ENCODE measurements at places on chromosomes 2 and 18.

DNA sequence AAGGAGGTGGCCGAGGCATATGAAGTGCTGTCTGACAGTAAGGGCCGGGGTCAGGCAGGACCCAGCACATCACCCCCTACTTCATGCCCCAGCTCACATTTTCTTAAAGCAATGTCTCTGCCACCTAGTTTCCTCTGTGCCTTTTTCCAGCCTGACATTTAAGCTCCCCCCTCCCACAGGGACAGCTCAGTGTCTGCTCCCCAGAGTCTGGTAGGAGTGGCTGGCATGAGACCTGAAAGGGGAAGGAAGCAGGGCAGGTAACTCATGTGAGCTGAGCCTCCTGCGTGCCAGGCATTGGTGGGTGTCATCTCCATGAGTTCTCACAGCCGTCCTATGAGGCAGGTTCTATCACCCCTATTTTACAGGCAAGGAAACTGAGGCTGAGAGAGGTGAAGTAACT lies 1.5 kb downstream of the DNAJB2 start:
- DNase-seq: no peak

DNA sequence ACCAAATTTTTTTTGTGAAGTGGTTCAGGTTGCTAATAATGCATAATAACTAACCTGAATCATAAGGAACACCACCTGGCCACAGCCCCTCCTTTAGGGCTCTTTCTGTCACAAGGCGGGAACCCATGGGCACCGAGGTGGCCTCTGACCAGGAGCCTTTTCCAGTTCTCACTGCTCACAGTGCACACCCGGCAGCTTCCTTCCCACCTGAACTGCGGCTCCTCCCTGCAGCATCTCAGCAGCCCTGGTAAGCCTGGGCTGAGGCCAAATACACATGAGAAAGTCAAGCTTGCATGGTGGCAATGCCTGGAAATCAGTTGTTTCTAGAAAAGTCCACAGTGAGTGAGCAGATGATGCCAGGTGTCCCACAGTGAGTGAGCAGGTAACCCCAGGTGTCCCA lies 77.6 kb upstream of the SNTG2 start:
- no peak for DNase-seq

DNA sequence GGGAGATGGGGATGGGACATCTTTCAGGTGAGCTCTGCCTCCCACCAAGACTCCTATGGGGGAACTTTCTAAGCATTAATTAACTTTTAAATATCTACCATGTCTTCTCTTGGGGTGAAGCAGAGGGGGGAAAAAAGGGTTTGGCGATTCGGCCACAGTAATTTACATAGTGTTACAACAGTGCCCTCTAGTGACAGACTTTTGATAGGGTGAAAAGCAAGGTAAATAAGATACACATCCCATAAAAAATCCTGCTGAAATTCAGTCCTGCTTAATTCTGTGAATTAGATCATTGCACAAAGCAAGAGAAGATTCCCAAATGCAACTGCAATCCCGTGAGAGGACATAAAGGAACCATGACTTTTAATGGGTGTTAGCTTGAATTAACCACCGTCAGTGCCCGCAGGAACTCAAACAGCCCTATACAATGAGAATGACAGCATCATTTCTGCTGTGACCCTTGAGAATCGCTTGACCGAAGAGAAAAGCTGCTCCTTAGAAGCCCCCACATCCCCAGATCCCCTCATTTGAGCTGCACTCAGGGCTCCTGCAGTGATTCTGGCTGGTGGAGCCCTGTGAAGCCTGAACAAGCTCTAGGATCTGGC lies 32.8 kb downstream of the FAM124B start:
- peak; percentile 43 for DNase-seq

GRCh38 chr18:62554061-62554815 lies 31.4 kb downstream of the ZCCHC2 start:
- peak; percentile 51 for DNase-seq

- no peak for DNase-seq
Observed at GRCh38 chr2:234291765-234292204, 205.1 kb downstream of the ARL4C start.

DNA sequence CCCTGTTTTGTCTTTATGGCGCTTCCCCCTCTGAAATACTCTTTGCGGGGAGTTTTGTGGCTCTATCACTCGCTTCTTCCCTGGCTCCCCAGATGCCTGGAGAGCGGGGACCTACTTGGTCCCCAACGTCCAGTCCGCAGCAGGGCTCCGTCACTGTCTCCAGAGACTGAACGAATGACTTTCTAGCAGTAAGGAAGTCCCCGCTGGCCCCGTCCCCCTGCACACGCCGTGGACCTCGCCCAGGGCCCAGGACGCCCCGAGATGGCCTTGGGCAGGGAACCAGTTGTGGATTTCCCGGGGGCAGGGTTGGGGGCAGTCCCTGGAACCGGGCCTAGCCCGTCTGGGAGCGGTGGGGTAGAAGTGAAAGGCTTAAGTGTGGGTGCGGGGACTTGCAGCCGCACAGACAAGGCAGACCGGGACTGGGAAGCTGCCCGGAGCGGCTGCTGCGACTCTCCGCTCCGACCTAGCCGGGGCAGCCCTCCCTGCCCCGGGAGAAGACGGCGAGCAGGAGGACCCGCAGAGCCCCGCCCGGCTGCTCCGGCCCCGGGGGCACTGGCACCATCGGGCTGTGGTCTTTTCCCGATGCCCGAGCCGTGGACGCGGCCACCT lies 821 bp upstream of the EPHA4 start:
- DNase-seq: no peak

DNA sequence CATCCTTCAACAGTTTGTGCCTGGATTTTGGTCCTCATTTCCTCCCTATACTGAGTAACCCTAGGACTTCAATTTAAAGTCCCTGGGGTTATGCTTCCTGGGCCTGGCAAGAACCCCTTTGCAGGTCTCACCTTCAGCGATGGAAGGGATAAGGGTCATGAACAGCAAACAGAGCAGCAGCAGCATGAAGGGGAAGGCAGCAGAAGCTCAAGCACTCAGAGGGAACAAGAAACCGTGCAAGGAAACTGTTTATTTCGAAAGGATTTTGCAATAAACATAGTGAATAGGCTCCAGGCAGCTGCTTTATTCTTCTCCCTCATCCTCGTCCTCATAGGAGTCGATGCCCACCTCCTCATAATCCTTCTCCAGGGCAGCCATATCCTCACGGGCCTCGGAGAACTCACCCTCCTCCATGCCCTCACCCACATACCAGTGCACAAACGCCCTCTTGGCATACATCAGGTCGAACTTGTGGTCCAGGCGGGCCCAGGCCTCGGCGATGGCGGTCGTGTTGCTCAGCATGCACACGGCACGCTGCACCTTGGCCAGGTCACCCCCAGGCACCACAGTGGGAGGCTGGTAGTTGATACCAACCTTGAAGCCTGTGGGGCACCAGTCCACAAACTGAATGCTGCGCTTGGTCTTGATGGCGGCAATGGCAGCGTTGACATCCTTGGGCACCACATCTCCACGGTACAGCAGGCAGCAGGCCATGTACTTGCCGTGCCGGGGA lies 2.8 kb upstream of the TUBA4B start:
- DNase-seq: peak; percentile 58

DNA sequence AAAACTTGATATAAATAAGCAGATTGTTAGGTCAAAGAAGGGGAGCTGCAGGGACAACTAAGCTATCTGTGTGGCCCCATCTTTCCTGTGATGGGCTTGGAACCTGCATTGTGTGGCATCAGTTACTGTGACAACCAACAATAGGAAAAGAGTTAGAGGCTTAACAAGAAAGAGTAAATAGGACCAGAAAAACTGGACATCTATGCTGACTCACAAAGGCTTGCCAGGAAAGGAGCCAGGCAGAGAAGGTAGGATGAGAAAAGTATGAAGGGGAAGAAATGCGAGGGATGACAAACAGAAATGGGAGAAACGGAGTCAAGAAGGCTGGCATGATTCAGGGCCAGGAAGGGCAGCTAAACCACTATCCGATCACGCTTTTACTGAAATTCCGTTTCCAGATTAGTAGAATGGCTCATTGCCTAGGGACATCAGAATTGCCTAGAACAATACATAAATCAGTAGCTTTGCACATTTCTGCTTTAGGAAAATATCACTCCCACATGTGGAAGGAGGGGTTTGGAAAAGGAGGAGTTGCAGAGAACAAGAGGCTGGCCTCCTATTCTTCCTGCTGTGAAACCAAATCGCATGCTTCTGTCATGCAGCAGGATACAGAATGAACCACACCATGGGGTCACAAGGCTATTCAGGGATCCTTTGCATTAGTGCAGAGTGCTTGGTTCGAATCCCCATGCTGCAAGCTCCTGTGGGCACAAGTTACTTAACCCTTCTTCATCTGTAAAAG lies 7.3 kb downstream of the PLA2R1 start:
- DNase-seq: no peak

GRCh38 chr2:111121028-111121827 lies 514 bp downstream of the BCL2L11 start:
- DNase-seq: no peak

DNA sequence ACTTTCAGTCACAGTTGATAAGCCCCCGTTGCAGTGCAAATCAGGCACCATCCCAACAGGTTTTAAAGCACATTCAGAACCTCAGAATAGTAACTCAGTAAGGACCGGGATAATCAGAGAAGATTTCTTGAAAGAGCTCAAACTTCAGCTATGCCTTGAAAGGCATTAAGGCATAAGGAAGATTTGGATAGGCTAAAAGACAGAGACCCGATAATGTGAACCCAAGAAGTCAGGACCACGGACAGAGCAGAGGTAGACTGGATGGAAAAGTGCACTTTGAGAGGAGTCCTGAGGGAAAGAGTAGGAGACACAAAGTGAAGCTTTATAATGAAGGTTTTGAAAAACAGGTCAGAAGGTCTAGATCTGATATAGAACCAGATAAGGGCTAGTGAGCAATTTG lies 36.9 kb upstream of the KLF7 start:
- peak; percentile 2 for DNase-seq

GRCh38 chr2:63589148-63589958 lies 590 bp downstream of the MDH1 start:
- no peak for DNase-seq

DNA sequence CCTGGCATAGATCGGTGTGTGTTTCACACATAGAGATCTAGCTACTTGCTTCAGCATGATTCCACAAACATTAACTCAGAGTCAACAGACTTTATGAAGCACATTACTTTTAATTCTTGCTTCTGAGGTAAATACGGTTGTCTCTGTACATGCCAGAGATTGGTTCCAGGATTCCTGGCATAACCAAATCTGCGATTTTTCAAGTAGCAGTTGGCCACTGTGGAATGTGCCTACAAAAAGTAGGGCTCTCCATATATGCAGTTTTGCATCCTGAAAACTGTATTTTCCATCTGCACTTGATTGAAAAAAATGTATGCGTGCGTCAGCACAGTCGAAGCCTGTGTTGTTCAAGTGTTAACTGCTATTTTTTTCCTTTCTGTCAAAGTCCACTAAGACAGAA lies 85.0 kb downstream of the ZAP70 start:
- no peak for DNase-seq

- no peak for DNase-seq
Observed at GRCh38 chr18:47389210-47389609, 137.8 kb upstream of the SKOR2 start.

GRCh38 chr2:171404261-171404660 lies 29.5 kb downstream of the METTL8 start:
- DNase-seq: no peak

- DNase-seq: no peak
Observed at GRCh38 chr18:42182728-42183700, 228.0 kb downstream of the PIK3C3 start.

- no peak for DNase-seq
Observed at GRCh38 chr2:129103936-129104878, 785.5 kb upstream of the HS6ST1 start.

DNA sequence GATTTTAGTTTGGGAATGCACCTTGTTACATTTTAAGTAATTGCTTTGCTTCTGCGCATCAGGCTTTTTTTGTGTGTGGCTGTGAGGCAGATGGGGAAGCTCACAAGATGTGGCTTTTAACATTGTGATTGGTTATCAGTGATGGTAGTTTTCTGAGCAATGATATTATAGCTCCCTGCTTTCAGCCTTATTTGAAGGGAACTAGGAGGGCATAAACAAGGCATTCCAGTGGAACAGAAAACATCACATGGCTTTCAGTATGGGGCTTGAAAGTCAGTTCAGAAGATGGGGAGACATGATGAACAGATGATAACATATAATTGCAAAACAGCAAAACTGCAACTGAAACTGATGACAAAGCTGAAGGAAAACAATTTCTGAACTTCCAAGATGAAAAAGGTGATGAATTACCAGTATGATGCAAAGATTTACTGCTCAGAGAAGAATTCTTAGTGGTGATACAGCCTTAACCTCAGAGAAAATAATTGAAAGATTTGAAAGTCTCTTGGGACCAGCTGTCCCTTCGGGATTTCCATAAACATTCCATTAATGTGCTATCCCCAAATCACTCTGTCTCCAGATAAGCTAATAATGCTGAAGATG lies 439.7 kb downstream of the RND3 start:
- no peak for DNase-seq

DNA sequence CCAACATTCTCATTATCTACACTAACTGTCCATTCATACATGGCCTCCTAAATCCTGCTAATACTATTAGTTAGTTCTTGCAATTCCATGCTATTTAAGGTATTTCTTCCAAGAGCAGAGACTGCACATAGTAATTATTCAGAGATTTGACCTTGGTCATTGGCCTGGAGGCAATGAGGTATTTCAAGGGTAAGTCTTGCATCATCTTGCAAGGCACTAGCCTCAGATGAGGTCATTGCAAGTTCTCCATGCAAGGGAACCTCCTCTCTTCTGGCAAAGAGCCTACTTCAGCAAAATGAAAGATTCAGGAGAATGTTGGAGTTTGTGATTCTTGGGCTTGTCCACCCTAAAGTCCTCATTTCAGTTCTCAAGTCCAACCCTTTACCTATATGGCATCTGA lies 48.5 kb upstream of the IKZF2 start:
- no peak for DNase-seq

DNA sequence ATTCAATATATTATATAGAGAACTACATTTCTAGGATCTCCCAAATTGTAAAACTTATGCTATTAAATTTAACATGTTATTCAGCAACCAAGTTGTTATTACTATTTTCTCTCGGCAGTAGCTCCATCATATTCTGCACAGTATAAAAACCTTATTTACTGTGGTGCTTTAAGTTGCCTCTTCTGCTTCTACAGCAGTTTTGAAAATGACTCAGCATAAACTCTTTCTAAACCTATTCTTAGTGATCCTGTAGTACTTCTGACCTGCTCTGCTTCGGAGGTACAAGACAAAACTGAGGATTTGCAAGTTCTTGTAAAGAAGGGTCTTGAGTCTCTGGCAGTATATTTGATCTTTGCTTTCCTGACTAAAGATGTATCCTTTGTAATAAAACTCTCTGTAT lies 567.2 kb downstream of the TMX3 start:
- no peak for DNase-seq

- DNase-seq: no peak
Observed at GRCh38 chr2:100072503-100072902, 69.9 kb downstream of the AFF3 start.

DNA sequence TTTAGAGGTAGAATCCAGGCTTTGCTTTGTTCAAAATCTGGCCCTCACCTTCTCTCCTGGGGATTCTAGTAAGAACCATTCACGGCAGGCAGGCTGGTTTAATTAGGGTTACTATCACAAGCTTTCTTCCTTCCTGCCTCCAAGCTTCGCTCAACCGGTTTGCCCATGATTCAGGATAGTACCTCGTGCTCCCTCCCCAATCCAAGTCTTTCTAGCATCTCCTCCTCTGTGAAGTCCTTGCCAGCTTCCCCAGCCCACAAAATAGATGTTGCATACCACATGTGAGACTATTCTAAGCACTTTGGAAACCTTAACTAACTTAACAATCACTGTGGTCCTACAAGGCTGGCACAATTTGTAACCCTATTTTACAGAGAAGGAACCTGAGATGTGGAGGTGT lies 135.1 kb downstream of the SOCS6 start:
- DNase-seq: no peak
